NCI-H1930 (cell line): ENCODE measurements at places on chromosomes 2 and 18.

DNA sequence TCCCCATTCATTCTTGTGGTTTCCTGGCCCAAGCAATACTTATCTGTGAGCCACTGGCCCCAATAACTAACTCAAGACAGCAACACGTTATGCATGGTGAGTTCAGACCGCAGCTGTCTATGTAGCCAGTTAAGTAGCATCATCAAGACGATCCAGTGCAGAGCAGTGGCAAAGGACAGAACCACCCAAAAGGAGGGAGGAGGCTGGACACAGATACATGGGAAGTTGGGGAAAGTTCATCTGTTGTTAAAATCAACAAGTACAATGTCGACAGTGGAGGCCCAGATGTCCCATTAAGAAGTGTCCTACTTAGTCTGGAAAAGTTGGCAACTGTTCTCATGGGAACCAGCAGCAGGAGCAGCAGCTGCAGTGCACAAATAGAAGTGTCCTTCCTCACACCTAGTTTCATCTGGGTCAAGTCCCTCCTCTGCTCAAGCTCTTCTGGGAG, 106.9 kb upstream of the THOC1 start:
- DNase-seq = no peak

DNA sequence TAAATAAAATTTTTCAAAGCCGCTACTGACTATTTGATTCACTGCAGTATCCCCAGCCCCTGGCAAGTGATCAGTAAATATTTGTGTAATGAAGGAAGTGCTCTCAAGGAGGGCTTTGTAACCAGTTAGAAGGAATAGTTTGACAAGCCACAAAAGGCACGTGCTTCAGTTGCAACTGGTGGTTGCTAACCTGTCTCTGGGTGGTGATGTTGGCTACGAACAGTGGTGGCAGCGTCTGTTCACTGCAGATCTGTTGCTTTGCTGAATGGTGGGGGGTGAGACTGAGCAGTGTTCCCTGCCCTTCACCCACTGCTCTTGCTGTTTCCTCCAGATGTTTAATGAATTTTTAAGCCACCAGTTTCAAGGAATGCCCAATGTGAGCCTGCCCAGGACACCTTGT, 73.9 kb upstream of the SIX2 start:
- no peak for DNase-seq

- DNase-seq = no peak
These were observed 6.1 kb downstream of the GPR17 start for GRCh38 chr2:127651971-127652550.

- DNase-seq = no peak
These were observed 7.8 kb downstream of the ANTXR1 start for GRCh38 chr2:69020496-69021426.

DNA sequence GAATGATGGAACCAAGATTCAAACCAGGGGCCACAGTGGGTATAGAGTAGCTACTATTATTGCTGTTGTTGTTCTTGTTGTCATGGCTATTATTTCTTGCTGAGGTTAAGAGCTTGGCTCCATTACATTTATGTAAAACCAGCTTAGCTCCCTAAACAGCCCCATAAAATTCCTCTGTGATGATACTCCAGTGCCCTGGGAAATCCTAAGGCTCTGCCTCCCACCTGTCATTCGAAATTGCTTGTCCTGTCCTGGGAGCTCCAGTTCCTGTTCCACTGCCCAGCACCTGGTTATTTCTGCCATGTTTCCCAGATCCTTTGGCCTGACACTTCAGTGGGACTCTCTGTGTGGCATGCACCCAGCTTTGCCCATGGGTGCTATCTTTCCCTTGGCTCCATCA, 27.8 kb upstream of the NCOA1 start:
- DNase-seq = no peak

DNA sequence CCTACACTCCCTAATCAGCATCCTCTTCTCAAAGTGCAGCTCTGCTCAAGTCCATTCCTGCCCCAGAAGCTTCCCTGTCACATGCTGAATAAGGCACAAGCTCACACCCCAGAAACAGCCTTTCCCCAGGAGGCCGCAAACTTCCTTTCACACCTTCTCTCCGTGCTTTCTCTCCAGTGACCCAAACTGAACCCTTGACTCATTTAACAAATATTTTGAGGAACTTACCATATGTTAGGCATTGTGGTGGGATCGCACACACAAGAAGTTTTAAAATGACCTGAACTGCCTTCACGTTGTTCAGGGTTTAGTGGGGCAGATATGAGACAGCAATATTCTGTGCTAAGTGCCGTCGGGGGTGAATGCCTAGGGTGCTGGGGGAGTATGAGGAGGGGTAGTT, 161.3 kb downstream of the INSIG2 start:
- DNase-seq = no peak

DNA sequence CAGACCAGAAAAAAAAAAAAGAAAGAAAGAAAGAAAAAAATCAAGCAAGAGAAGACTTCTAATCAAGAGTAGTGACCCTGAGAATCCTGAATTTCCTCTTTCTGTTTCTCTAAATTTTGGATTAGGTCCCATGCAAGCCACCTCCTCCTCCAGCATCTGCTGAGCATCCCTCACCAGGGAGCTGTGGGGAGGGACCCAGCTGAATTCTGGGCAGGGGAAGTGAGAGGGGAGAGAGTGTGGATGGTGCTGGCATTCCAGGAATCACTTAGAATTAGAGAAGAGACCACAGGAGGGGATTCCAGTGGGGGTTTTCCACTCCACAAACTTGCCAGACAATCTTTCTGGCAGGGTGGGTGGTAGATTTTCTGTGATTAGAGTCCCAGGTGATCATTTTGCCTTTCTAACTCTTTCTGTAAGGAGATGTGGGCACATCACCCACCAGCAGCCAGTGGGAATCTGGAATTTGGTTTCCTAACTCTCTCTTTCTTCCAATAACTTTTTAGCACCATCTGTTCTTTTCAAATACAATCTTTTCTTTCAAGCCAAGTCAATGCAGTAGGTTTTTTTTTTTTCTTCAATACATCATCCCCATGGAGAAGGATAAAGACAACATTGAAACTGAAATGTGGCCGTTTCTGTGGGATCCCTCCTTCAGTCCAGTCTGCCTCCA, 279.2 kb downstream of the CLIP4 start:
- no peak for DNase-seq

GRCh38 chr2:169106563-169107545, 37.5 kb downstream of the DHRS9 start:
- no peak for DNase-seq

- DNase-seq = no peak
These were observed 88.2 kb upstream of the VWC2L start for GRCh38 chr2:214322662-214323061.

- no peak for DNase-seq
These were observed 239.3 kb downstream of the FBXO15 start for GRCh38 chr18:73908323-73908722.

- DNase-seq = no peak
These were observed 251.8 kb upstream of the DDX18 start for GRCh38 chr2:117562654-117563053.

DNA sequence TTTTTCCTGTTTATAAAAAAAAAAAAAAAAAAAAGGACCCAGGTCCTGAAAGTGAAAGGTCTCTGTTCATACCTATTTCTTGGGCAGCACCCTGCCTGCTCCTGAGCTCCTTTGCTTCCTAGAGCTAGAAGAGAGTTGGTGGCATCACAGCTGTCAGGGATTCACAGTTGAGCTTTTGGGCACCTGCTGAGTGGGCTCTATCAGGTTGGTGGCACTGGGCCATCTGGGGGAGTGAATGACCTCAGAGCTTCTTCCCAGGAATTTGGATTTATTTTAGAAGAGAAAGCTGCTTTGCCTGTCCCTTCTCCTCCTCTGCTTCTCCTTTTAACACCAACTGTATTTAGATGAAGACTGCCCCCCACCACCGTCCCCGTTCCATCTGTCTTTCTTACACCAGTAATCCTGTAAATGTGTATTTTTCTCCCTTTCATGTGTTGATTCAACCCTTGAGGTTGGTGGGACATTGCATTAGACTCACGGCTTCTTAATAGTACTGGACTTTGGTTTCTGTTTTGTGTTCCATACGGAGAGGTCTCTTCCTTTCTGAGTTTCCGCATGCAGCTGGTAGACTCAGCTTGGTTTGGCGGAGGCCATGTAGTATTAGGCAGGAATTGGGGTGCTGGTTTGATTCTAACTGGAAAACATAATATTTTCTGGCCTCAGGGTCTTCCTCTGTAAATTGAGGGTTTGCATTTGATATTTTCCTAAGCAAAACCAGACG, 7.6 kb upstream of the MGAT5 start:
- DNase-seq = no peak

DNA sequence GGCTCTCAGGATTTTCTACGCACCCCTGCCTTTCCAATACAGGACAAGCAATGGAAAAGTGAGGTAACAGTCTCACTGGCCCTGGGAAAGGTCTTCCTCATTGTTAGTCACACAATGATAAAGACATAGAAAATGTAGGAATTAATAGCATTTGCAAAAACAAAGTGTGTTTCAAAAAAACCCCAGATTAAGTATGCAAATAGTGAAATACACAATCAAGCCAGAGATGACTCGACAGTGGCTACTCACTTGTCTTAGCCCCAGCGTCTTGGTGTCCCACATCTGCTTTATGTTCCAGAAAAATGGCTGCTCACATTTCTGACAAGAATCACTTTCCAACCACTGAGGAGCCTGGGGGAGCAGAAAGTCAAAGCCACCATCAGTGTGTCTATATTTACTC, 47.0 kb upstream of the AP1S3 start:
- DNase-seq = no peak

DNA sequence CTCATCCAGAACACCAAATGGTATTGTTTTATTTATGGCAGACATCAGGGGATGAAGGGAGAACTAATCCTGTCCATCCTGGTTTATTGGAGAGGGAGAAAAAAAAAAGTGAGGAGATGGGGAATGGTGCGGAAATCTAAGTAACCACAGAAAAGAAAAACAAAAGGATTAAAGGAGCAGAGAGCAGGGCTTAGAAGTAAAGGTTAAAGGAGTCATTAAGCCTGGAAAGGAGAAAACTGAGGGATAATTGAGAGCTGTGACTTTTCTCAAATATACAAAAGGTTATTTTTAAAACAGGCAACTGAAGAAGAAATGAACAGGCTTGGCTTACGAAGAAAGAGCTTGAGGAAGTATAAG, 127.2 kb upstream of the PPP1CB start:
- DNase-seq = no peak

- DNase-seq = no peak
These were observed 23.7 kb upstream of the DSG1 start for GRCh38 chr18:31294199-31294747.

- no peak for DNase-seq
These were observed 1134.8 kb upstream of the ZEB2 start for GRCh38 chr2:145654746-145655145.

DNA sequence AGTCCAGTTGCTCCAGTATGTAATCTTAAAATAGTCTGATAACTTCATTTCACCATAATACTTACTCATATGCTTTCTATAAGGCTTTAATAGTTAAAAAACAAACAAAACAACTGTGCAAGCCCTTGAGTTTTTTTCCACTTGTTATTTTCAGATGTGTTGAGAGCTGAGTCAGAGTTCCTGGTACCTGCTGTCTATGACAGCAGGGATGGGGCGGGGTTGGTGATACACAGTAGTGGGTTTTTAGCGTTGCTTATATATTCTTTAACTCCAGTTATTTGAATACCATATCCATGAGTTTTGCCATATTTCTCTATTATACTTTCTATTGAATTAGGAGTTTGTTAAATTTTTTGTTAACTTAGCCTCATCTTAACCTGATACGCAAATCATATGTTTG, 5.0 kb downstream of the NAPG start:
- no peak for DNase-seq

GRCh38 chr18:53142005-53142404, 802.0 kb downstream of the DCC start:
- DNase-seq = no peak

- no peak for DNase-seq
These were observed 54.1 kb downstream of the VIL1 start for GRCh38 chr2:218472988-218473387.

DNA sequence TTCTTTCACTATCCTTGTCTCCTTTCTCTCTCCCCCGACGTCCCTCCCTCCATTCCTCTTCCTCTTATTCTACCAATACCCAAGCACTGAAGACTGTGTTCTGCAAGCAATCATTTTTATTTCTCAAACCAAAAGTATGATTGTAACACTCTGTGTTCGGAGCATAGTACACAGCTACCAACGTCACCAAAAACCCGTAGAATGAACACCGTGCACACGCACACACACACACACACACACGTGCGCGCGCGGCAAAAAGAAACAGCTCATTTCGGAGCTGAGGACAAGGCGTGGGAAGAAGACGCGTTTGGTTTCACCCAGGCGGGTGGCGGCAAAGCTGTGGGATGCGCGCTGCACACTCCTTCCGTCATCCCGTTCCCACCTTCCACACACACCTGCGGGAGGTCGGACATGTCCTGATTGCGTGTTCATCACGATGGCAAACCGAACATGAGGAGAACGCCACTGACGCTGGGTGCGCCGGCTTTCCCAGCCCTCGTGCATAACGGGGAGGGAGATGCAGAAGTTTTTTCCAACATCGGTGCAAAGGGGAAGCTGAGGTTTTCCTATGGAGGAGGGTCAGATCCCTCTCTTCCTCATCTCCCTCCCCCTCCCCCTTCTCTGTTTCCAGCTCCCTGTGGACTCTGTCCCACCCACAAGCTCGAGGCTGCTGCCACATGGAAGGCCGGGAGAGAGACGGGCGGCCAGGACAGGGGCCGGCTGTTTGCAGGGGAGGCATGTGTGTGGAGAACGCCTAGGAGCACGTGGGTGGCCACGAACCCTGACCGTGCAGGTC, 20.4 kb downstream of the MBP start:
- no peak for DNase-seq

DNA sequence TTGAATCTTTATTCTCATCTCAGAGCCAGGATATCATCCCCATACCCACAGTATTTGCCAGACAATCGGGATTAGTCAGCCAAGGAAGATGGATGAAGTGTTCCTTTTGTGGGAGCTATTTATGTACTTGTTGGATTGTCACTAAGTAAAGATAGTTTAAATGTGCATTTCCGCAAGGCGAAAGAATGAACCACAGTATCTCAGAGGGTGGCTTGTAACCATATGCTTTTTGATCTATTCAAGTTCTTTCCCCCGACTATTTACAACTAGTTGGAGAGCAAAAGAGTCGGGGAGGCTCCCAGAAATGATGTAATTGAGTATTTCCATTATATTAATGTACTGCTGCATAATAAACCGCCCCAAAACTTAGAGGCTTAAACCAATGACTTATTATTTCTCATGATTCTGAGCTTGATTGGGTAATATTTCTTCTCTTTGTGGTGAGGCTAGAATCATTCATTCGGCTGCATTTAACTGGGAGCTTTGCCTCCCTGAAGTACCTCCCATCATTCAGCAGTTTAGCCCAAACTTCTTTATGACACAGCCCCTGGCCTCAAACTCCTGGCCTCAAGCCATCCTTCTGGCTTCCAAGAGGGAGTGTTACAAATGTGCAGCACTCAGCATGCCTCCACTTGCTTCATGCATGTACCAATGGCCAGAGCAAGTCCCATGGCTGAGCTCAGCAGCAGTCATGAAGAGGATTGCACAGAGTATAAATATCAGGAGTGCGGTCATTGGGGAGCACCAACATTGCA, 423.7 kb downstream of the METTL4 start:
- no peak for DNase-seq

- DNase-seq = no peak
These were observed 742.6 kb upstream of the HS6ST1 start for GRCh38 chr2:129061069-129061768.
